ENCODE measurements at places on chromosomes 6 and 20.
A peak's percentile ranks its signal among the peaks of the same experiment; 100 is the strongest.

DNA sequence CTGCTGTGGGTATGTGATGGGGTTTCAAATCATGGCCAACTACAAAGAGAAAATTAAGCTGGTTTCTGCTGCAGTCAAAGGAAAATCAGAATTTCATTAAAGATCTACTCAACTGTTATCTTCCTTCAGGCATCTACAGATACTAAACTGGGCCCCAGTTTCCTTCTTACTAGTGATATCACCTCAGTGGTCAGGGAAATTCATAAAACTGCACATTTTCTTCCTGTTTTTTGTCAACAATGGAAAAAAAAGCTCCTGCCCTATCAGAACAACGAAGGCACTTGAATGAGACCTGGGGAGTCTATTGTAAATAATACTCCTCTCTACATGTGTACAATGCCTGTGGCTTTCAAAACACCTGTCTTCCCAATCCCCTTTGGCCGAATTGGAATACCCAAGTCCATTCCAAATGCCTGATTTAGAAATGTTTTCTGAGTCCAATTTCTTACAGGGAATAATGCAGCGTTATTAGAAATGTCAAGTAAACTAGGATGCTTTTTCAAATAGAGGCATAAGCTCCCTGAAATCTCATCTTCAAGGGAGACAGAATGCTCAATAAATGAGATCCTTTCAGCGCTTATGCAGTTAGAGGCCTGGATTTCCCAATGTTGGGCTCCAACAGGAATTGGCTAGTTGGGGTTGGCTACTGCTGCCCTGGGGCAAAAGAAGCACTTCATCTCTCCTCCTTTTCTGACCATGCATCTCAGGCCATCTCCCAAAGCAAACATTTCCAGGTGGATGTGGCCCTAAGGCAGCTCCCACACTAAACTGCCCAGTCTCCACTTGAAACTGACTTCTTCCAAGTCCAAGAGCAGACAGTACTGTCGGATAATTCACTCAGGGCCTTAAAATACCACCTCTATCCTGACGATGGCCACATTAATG, 143.3 kb downstream of the NFATC2 start:
- DNase-seq: no peak

GRCh38 chr6:17305219-17306001, 24.2 kb downstream of the RBM24 start:
- no peak for DNase-seq

GRCh38 chr20:32358632-32358882, 426 bp downstream of the ASXL1 start:
- no peak for DNase-seq

DNA sequence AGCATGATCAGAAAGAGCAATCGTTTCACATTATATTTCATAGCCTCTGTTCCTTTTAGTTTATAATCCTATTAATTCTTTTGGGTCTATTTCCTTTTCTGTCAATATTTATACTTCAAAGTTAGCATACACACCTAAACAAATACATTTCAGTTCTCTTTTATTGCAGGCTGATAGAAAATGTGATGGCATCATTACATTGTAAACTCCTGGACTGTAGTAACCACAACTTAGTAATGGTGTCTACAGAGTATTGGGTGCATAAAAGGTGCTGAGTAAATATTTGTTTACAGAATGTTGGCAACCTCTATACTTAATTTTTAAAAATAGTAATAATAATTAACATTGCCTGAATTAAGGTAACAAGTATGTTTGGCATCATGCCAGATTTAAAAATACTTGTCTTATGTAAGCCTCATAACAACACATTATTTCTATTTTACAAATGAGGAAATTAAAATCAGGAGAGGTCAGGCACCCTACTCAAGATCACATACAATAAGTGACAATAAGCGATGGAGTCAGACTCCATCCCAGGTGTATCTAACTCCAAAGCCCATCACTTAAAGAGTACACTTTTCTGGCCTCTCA, 195.0 kb downstream of the UBE3D start:
- DNase-seq: no peak

GRCh38 chr20:12049125-12049524, 131.4 kb downstream of the BTBD3 start:
- DNase-seq: no peak

DNA sequence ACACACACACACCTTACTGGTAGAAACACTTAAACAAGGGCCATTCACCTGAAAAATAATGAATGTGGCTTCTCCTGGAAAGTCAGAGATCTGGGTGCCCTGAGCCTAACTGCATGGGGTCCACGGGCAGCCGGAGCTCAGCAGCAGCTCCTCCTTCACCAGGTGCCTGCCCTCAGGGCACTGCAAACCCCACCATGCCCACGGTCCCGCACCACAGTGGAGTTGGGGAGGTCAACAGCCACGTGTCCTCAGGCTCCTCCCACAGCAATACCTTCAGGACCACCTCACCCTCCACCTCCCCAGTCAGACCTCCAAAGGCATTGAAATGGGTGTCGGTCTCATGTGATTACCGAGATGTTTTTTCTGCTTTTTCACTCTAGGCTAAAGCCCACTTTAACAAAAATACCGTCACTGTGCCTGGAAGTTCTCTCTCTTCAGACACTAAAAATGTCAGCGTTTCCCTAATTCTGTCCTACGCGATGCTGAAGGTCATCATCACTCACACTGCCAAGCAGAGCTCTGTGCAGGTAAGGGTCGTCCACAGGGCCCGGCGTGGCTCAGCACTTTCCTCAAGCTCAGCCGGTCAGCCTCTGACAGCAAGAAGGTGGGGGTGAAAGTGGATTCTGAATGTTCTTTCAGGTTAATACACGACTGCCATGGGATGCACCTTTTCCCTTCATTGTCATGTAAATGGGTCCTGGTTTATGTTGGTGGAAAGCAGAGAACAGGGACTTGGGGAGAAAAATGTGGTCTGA, 48.9 kb downstream of the CDK5RAP1 start:
- no peak for DNase-seq

- DNase-seq: no peak
Measured at GRCh38 chr20:32050851-32051556, 1.0 kb upstream of the HCK start.

DNA sequence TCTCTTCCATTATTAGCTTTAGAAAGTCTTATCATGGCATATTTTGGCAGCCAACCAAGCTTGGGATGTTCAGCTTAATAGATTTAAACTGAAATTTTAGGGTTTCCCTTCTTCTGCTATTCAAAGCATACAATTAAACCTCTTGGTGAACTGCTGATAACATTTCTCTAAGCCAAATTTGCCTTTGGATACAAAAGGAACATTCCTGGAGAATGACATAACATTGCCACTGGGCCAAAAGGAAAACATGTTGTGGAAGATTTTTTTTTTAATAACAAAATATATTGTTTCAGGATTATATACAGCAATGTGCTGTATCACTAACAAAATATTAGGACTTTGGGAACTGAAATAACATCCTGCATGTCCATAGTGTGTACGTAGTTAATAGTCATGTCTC, 215.1 kb upstream of the TBX18 start:
- DNase-seq: no peak

DNA sequence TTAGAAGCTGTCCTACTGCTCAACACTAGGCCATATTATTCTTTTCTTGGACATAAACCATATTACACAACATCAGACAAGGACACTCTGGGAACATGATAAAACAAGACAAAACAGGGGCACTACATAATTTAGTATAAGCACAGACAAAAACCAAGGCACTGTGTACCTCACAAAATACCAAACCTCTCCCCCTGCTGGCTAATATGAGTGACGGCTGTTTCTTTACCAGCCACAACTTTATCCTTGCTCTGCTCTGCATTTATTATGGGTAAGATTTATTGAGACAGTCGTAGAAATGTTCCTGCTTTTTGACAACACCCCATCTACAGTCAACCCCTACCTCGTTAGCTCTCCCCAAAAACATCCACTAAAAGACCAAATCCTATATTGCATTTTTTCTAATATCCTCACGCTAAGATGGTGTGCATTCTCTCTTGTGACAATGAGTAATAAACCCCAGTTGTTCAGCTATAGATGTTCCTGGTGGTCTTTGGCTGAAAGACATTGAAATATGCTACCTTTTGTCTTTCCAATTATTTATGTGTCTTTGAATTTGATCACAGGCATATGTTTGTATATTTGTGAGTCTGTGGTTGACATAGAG, 23.8 kb upstream of the POLR1H start:
- no peak for DNase-seq

DNA sequence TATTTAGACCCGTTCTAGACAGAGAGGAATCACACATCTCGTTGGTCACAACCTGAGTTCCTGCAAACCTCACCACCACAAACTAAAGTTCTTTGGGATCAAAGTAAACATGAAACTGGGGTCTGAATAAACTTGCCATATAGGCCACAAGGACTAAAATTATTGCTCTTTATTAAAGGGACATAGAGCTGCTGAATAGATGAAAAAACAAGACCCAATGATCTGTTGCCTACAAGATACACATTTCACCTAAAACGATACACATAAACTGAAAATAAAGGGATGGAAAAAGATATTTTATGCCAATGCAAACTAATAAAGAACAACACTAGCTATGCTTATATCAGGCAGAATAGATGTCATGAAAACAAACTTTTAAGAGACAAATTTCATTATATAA, 623.0 kb downstream of the TBC1D32 start:
- no peak for DNase-seq

- DNase-seq: no peak
Measured at GRCh38 chr6:12353731-12354130, 63.6 kb downstream of the EDN1 start.

GRCh38 chr6:128062882-128063603, 162.2 kb upstream of the THEMIS start:
- no peak for DNase-seq

DNA sequence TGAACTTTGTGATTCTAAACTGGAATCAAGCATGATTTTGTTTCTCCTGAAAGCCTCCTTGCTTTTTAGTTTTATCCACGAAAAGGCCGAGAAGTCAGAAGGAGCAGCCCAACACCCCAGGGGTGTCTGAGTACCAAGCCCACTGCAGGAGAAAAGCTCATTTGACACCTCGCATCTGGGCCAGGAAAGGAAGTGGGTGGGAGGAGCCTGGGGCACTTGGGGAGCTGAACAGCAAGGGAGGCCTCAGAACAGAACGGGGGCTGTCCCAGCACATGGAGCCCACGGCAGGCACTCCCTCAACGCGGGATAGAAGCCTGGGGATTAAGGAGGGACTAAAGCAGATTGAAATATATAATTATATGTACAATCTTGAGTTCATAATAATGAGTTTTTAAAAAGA, 6.6 kb downstream of the KIF25 start:
- DNase-seq: no peak

DNA sequence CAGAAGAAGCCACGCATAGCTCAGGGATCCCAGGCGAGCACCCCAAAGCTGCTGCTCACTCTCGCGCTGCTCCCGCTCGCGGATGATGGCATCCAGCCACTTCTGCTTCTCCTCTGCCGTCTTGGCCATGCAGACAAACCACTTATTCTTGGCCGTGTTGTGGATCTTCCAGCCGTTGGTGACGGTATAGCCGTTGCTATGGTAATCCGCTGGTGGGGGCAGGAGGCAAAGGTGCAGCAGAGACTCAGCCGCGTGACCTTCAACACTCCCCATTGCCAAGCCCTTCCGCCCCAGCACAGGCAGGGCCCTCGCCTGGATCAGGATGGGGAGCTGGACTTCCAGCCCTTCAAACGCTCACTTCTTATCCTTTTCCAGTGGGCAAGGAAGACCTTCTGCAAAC, 136.9 kb downstream of the PREX1 start:
- DNase-seq: no peak

GRCh38 chr20:46955601-46956556, 61.2 kb downstream of the EYA2 start:
- no peak for DNase-seq

GRCh38 chr6:112639391-112639831, 292.3 kb downstream of the RFPL4B start:
- DNase-seq: no peak

- DNase-seq: peak; percentile 44
Measured at GRCh38 chr20:9392892-9393857, 121.2 kb upstream of the LAMP5 start.

GRCh38 chr6:134245041-134245440, 72.9 kb downstream of the SGK1 start:
- no peak for DNase-seq

- no peak for DNase-seq
Measured at GRCh38 chr6:24127316-24127715, 1.3 kb downstream of the NRSN1 start.

- DNase-seq: no peak
Measured at GRCh38 chr20:48626938-48627736, 200.7 kb downstream of the PREX1 start.

- DNase-seq: no peak
Measured at GRCh38 chr6:39118921-39119320, 3.9 kb upstream of the SAYSD1 start.

GRCh38 chr6:4613795-4614194, 162.4 kb upstream of the CDYL start:
- no peak for DNase-seq

All from right kidney (tissue), 9 donors.